ENCODE measurements at places on chromosomes 12 and 14.

DNA sequence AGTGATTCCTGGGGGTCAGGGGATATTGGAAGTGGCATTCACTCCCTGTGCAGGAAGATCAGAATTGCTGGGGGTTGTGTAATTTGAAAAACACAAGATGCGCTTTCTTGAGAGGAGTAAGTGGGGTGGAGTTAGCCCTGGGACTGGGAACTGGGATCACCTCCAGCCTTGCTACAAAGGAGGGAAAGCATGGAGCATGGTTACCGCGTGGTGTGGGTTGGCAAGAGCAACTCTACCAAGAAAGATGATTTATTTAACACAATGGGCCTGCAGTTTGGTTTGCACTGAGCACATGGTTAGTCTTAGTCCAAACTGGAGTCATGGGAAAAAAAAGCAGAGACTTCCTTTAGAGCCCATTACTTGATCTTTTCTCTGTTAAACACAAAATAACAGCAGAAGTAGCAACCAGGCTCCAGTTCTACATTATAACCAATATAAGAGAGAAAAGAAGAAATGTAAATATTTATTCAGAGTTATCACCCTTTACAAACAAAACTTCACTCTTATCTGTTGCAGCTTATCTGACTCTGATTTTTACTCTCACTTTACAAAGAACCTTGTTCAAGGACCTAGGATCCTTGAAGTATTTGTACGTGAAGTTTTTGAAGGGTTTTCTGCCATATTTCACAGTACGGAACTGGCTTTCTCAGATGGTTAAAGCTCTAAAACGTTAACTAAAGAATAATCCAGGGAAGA, 2.1 kb upstream of the NIN start:
- DNase-seq = peak; percentile 31

DNA sequence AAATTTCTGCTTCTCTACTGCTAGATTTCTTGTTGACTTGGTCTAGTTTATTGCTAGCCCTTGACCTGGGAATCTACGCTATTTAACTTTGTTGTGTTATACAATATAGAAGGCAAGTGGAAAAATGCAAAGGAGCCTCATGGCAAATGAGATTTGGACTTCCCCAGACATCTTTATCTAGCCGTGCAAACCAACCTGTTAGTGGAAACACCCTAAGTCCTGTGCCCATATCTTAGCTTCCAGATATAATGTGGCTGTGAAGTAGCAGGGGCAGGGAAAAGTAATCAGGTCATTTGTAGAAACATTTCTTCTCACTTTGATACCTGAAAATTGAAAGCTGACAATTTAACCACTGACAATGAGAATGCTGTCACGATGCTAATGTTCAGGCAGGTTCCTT, 90.7 kb upstream of the ATP2B1 start:
- no peak for DNase-seq

DNA sequence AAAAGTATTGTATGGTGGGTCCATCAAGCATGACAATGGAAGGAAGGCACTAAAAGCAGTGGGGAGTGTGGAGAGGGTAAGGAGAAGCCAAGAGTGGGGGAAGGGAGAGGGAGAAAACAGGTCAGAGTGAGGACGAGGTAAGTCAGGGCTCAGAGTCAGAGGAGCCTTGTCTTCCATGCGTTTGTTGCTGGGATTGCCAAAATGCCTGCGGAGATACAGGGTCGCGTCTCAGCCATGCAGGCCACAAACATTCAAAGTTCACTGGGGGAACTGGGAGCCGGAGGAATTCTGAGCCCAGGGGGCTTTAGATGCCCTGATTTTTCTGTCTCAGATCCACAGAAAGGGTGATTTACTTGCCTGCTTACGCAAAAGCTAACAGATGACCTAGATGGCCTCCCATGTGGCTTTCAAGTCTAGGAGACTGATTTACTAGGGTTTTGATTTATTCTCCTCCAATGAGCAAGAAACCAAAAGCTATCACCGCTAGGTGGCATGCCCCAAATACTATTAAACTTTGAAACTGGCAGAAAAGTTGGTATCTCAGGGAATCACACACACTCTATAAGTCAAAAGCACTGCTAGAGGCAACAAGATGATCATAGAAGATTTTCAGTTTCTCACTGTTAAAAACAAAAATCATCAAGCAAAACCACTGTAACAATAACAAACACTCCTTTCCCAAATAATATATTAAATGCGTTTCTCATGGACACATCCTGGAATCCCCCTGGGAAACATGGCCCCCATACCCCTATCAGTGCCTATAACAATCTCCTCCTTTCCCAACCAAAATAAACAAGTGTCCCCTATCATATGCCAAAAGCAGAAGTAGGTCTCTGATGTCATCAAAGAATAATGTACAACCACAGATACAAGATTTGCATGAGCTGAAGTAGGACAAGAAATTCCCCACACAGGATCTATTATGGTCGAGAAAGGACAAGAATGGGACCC, 26.6 kb upstream of the MDM1 start:
- DNase-seq = peak; percentile 88

GRCh38 chr12:65300097-65300496, 21.6 kb downstream of the MSRB3 start:
- no peak for DNase-seq

- peak; percentile 92 for DNase-seq
Observed at GRCh38 chr12:64610079-64610659, at the start of gene RASSF3. TSS of gene RASSF3 (plus strand) at chr12:64610495. CDS start at chr12:64610633, 138 bp downstream.

DNA sequence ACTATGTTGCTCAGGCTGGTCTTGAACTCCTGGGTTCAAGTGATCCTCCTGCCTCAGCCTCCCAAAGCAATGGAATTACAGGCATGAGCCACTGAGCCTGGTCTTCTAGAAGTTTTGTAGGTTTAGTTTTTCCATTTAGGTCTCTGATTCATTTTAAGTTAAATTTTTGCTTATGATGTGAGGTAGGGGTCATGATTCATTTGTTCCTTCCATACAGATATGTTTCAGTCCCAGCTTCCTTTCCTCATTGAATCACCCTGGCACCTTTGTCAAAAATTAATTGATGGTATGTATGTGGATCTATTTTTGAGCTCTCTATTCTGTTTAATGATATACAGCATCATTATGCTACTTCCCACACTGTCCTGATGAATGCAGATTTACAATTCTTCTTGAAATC, 25.6 kb upstream of the CABP1 start:
- DNase-seq = no peak

- DNase-seq = no peak
Observed at GRCh38 chr12:15808652-15809051, 19.5 kb upstream of the EPS8 start.

- DNase-seq = no peak
Observed at GRCh38 chr12:120215766-120216735, 15.1 kb upstream of the RPLP0 start.

DNA sequence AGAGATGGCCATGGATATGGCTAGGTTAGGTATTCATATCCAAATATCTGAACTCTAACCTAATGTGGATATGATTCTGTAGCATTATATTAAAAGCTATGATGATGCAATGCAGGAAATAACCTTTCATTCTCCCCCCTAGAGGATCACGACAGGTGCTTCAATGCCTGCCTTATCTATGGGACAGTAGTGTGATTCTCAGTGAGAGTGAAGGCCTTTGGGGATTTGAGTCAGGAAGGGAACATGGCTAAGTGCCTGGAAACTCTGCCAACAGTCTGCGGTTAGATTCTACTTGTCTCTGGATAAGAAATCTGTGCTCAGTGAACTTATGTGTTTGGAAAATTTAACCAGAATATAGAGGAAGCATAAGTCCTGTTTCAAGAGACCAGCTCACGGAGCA, 81.8 kb downstream of the SLC38A1 start:
- peak; percentile 45 for DNase-seq

DNA sequence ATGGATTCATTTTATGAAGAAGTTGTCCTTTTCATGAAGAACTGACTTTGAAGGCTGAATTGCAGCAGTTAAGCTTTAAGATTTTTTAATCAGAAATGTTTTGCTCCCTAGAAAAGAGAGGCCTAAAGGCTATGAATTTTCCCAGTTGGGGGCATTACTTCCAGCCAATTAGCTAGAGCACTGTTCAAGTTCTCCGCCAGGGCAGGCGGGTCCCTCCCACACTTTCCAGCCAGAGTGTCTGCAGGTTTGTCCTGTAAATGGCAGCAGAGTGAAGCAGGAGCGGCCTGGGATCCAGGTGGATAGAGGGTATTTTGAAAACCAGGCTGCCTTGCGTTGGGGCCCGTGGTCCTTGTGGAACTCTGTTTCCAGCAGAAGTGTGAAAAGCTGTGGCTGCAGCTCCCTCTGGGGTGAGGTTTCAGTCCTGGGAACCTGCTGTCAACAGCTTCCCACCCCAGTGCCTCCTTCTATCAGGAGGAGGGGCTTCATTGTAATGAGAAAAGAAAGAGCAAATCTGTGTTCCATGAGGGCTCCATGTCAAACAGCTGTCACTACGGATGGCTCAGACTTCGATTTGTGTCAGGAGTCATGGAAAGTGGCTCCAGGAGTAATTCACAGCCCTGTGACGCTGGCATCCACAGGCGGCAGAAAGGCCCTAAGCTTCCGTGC, 210.7 kb upstream of the TMEM132C start:
- DNase-seq = no peak

GRCh38 chr12:104656921-104657320, 200.2 kb downstream of the CHST11 start:
- DNase-seq = no peak

- DNase-seq = no peak
Observed at GRCh38 chr12:14802247-14802646, 1.0 kb downstream of the WBP11 start.

- DNase-seq = no peak
Observed at GRCh38 chr12:50246197-50246865, 37.0 kb downstream of the LIMA1 start.

- peak; percentile 95 for DNase-seq
Observed at GRCh38 chr12:11730299-11731041, 81.0 kb downstream of the ETV6 start.

GRCh38 chr12:100402763-100403162, 45.9 kb downstream of the SLC17A8 start:
- no peak for DNase-seq

DNA sequence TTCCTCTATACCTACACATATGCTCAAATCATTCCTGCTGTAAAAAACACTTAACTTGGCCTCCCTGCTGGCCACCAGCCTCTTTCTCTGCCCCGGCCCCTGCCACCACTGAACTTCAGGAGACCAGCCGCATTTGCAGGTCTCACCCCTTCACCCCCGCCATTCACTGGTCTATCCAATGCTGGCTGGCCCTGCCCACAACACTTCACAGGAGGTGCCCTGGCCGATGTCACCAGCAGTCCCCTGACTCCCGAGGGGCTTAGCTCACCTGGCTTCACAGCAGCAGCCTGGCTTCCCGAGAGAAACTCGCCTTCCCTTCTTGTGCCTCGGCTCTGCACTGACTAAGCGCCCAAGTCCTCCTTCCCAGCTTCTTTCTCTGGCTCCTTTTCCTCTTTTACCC, 7.5 kb downstream of the AK7 start:
- no peak for DNase-seq
